ENCODE measurements at places on chromosomes 13 and 19.
A peak's percentile ranks its signal among the peaks of the same experiment; 100 is the strongest.

GRCh38 chr13:27523346-27524073 lies 73.1 kb upstream of the MTIF3 start:
- DNase-seq = no peak

DNA sequence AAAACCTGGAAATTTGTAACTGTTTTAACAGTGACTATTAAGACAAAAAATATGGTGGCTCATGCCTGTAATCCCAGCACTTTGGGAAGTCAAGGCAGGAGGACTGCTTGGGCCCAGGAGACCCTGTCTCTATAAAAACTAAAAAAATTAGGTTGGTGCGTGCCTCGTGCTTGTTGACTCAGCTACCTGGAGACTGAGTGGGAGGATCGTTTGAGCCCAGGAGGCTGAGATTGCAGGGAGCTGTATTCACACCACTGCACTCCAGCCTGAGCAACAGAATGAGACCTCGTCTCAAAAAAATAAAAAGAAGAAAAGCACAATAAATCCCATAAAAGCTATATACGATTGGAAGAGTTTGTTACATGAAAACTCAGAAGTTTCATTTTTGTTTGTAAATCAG lies 23.7 kb downstream of the KLF5 start:
- no peak for DNase-seq

GRCh38 chr19:14051980-14052379 lies 9.9 kb downstream of the PALM3 start:
- no peak for DNase-seq

DNA sequence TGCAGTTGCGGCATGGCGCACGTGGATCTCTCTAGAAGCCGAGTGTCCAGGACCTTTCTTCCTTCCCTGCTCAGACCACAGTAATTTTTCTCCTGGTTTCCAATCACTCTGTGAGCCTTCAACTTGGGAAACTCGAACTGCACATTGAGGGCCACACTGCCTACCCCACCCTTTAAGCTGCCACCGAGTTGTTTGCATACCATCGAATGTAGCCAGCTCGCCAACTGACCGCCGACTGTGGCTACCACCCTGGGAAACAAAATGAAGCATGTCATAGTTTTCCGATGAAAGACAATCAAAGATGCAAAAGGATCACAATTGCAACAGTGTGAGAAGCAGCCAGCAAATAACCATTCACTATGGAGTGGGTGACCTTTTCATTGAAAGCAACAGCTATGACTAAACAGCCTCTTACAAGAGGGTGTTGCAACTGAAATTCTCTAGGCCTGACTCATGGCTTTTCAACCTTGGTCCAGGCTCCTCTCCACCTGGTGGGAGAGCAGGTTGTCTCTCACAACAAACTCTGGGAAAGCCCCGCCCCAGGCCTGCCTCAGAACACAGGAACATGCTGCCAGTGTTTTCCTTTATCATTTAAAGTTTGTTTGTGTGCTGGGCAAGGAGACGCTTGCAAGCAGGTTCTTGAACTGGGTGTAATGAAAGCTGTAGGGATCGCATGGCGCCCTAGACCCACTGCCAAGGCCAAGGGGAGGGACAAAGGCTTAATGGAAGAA lies 141.7 kb upstream of the SERP2 start:
- DNase-seq = peak; percentile 74

DNA sequence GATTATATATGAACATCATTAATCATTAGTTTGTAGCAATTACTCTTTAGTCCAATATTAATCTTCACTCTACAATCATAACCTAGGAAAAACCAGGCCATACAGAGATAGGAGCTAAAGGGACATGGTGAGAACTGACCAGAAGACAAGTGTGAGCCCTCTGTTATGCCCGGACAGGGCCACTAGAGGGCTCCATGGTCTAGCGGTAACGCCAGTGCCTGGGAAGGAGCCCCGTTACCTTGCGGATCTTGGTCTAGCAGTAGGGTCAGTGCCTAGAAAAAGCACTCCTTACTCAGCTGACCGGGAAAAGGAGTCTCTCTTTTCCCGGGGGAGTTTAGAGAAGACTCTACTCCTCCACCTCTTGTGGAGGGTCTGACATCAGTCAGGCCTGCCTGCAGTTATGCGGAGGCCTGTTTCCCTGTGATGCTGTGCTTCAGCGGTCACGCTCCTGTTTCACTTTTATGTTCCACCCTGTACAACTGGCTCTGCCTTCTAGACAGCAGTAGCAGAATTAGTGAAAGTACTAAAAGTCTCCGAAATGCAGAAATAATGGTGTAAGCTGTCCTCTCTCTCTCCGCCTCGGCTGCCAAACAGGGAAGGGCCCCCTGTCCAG lies 13.8 kb downstream of the OR7D4 start:
- peak; percentile 18 for DNase-seq

DNA sequence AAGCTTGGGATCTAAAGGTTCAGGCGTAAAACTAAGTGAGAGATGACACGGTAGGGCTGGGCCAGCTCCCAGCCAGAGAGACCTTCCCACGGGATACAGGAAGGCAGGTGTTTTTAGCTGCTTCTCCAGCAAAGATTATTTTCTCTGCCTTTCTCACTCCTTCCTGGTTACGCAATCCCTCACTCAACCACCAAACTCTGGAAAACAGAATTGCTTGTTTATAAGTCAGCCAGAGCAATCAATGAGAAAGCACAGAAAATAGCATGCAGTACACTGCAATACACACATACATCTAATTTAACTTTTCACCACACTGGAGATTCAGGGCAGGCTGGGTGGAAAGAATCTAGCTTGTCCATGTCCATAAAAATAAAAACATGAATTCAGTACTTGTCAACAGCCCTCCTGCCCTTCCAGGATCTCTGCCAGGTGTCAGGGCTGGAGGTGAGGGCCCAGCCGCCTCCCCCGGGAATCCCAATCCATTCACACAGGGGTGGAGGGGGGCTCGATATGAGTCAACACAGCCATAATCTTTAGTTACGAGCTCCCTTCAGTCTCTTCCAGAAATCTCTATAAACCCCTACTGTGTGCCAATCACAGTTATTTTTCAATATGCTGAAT lies 12.2 kb downstream of the RHPN2 start:
- DNase-seq = peak; percentile 8
